ENCODE measurements at places on chromosomes 5 and 9.

DNA sequence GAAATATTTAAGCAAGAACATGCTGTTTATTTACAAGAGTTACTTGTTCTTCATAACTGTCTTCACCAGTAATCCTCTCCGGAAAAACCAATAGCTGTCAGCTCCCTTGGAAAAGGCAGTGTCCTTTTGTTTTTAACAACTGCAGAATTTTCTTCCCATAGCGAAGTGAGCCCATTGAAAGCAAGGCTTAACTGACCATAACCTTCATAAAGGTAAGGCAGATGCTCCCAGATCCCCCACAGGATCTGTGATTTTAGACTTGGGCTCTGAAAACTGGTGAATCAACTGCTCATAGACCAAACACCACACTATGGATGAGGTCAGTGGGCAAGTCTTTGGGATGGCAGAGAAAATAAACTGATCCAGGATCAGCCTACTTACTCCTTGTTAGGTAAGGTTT lies 155.0 kb downstream of the GLIS3 start:
- no peak for DNase-seq

DNA sequence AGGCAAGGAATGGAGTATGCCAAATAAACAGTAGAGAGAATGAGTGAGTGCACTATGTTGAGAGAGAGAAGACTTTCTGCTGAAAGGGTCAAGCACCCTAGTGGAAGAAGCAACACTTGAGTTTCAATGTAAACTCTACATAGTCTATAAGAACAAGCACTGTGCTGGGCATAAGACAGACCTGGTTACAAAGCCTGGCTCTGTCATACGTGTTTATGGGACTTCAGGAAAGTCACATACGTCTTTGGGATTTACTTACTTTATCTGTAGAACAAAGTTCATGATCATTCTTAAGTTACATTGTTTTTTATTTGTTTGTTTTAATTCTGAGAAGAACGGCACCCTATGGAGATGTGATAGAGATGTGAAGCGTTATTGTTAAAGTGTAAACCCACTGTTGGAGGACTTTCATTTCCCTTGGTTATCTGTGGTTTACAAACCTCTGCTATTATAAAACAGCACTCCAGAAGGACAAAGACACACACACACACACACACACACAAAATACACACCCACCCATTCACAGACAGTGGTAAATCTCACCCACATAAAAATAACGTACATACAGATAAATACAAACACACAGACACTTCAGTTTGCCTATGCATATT lies 70.7 kb upstream of the TRIM32 start:
- no peak for DNase-seq

DNA sequence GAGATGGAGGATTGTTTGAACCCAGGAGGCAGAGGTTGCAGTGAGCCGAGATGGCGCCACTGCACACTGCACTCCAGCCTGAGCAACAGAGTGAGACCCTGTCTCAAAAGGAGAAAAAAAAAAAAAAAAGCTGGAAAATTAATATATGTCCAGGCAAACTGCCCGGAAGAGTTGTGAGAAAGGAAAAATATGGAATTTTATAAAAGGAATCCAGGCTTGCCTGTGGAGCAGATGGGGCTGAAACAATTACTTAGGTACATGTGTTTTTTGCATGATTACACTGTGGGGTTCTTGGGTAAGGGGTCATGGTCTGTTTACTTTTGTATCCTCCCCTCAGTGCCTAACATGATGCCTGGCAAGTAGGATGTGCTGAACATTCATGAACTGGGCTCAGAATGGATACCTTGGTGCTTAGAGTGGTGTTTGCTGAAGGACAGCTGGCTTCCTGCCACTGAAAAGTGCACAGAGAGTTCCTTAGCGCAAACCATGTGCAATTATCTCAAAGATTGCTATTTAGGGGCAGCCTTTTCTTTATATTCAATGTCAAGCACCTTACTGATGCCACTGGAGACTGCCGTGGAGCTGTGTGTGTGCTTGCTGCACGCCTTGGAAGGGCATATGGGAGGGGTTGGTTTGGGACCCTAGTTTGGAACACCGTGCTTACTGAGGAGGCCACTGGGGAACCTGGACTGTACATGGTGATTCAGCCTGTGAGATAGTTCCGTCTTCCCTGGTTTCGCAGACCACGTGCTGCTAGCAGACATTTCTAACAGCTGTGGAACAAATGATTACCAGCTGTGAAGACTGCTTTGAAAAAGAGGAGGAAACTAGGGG lies 78.4 kb downstream of the MAP1B start:
- DNase-seq: no peak

GRCh38 chr9:128203707-128204551 lies 750 bp downstream of the DNM1 start:
- DNase-seq: peak; percentile 9

DNA sequence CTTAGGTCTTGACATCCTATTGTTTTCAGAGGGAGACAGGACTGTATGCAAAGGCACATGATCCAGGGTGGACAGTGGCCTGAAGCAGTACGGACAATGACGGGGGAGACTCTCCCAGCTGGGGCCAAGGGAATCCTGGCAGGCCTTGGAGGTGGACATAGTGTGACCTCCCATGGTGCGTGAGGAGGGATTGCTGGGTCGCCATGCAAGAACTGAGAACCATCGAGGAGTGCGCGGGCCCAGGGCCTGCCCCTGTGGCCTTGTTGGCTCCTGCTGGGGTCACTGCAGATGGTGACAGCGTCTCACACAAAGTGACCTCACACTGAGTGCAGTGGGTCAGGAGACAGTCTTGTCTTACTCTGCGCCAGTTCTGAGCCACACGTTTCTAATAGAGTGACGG lies 192.4 kb downstream of the GADD45G start:
- DNase-seq: no peak

DNA sequence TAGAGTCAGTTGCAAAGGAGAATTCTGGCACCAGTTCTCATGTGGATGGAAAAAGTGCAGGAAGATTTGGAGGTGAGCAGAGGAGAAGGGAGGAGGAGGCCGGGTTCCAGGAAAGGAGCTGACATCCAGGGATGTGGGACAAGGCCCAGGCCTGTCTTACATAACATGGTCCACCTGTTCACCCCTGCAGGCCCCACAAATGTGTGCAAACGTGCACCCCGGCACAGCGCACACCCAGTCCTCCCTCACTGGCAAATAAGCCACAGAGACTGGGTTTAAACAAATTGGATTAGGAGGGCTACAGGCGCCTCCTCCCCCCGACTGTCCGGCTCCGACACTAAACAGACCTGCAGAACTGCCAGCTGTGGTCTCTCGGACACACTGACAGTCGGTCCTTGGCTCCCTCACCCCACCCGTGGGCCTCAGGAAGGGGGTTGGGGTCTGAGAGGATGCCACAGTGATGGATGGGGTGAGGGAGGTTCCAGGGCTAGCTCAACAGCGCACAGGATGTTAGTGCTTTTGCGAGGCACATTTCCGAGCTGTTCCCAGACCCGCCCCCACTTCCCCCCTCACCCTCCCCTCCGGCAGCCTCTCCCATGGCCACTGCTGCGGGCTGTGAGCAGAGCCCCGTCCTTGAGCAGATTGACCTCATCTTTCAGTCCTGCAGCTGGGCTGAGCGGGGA lies 43.4 kb upstream of the IL17B start:
- DNase-seq: no peak

DNA sequence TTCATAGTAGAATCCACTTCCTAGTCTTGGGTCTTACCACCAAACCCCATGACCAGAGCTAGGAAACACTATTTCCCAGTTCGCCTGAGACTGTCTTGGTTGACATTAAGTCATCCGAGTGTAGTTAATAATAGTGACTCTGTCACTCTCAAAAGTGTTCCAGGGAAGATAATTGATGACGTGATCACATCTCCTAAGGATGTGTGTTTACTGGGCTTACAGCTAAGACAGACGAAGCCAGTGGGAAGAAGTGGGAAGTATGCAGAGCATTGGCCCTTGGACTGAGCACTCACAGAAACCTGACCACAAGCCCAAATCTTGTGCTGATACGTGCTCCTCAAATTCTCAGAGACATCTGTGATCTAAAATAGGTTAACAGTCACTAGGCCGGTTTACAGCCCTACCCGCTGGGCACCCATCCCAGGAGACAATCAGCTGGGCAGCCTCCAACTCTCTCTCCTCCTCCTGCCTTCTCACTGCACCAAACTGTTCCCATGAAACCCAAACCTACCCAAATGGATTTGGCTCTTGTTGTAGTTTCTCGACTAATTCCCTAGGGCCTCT lies 316.6 kb downstream of the TLE1 start:
- no peak for DNase-seq

DNA sequence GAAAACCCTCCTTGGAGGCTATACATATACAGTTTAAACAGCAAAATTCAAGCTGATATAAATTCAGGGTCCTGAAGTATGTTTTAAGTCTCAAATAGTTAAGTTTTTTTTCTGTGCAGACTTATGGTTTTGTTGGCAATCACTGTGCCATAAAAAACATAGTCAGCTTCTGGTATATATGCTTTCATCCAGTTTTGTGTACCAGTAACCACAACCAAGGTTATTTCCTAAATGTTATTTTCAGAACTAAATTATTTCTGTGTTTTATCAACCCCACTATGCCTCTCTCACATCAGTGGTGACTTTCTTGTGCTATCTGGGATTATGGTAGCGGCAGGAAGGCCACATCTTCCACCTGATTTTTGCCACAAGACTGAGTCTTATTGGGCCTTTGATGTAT lies 107.7 kb upstream of the SMARCA2 start:
- DNase-seq: no peak

GRCh38 chr5:147479949-147480348 lies 29.9 kb downstream of the DPYSL3 start:
- no peak for DNase-seq

GRCh38 chr9:132671620-132672412 lies 1.6 kb downstream of the GTF3C4 start:
- no peak for DNase-seq

- peak; percentile 68 for DNase-seq
These were observed 79.6 kb downstream of the PDE4D start for GRCh38 chr5:59813761-59814536.

- DNase-seq: no peak
These were observed 216.1 kb downstream of the MAST4 start for GRCh38 chr5:66812291-66812690.

DNA sequence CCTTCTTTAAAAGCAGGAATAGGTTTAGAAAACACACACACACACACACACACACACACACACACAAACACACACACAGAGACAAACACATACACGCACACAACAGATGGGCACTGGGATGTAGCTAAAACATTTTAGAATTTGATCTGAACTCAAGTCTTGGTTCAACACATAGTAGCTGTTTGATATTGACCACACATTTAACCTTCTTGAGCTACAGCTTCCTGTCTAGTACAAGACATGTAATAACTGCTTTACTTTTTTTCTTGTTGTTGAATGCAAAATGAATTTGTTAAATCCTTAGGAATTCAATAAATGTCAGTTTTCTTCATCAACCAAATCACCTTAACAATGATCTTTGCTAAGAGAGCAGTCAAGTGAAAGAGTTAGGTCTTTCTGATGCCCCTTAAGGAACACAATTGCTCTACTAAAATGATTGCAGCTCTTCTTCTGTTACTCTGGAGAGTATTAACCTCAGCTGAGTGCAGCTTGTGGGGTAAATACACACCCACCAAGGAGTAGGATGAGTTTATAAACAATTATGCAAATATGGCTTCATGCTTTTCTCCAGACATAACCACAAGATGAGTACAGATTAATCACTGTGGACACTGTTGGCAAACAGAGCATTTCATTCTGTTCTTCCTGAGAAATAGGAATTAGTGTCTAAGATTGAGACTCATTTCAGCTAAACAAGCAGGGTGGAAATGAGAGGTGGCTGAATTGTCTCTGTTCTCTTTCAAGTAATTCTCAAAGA lies 302.9 kb upstream of the PAPPA start:
- DNase-seq: no peak

GRCh38 chr5:157221959-157222358 lies 41.3 kb downstream of the ITK start:
- peak; percentile 39 for DNase-seq
